ENCODE measurements at places on chromosomes 3 and 15. TPM values are rescaled to one million over a fixed set of nuclear protein-coding genes. Genes with fewer than 3 reads are reported as not detected.

The MYRIP gene
- total RNA-seq, result 4.8 TPM

- no peak for DNase-seq
Observed at GRCh38 chr15:101675796-101676582, 23.8 kb upstream of the TM2D3 start.

DNA sequence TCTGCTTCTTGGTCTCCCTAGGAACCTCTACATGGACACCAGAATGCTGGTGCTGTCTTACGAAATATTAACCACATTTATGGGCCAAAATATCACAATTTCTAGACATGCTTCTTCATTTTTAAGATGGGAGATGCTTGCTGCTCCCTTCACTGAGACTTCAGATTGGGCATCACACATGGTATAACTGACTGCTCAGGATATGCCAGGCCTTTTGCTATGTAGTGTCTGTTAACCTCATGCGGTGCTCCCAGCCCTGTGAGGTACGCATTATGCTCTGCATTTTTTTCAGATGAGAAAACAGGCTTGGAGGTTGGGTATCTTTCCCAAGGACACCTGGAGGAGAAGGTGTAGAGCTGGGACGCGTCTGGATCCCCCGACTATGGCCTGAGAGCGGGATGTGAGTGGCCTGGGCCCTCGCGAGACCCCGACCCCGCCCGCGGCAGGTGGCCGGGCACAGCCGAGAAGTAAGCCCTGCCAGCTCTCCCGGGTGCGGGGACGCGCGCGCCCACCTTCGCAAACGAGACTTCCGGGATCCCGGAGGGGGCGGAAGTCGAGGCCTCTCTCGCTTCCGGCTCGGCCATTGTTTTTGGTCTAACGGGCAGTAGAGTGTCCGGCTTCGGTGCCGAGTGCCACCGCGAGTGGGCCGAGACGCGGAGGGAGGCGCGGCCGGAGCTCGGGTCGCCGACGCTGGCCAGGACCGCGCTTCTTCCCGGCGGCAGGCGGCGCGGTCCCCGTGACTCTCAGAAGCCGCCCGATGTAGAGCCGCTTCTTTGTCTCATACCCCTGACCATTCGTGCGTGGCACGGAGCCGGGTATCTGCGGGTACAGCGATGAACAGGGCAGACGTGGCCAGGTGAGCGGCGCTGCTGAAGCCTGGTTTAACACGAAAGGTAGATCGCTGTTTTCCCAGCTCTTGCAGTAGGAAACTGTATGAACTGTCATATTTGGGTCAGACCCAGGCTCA, at the start of gene ZKSCAN7:
Gene ZKSCAN7 (plus strand): TSS at position 568 of the 967 bp plus-strand sequence. CDS start 1,855 bp downstream, outside the sequence.
- DNase-seq, result peak; percentile 27

The GPR160 gene
- total RNA-seq, result 4.2 TPM

The LRRC58 gene
- 40.2 TPM for total RNA-seq

DNA sequence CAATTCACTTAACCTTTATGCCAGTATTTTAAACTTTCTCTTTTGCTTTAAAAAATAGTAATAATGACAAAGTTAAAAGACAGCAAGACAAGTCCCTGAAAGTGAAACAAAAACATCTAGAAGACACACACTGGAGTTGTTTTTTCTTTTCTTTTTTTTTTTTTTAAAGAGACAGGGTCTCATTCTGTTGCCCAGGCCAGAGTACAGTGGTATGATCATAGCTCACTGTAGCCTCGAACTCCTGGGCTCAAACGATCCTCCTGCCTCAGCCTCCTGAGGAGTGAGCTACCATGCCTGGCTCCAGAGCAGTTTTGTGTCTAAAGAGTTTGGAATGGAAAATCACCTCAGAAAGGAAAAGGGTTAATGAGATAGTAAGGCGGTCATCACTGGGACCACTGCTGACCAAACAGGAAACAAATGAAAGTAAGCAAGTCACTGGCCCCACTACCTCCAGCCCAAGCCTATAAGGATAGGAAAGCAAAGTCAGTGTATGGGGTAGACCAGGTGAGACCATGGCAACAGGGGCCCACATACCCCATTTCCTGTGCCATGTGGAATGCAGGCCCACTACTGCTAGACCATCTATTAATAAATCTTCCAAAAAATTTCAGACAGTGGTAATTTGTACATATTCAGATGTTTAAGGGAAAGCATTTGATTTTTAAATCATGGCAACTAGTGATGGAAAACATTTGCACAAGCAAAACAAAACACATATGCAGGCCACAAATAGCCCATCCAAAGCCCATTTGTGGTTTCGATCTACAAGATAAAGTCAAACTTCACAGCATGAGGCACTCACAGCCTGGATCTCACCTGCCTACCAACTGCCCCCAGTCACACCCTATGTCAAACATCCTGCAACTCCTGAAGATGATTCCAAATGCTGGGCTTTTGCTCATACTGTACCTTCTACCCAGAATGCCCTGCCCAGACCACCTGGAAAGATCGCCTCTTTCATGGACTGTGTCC, 62.6 kb downstream of the OSBPL10 start:
- DNase-seq, result no peak

The SLC25A36 gene
- 111 TPM for total RNA-seq

- DNase-seq, result no peak
Observed at GRCh38 chr3:12974819-12975218, 98.4 kb downstream of the IQSEC1 start.

GRCh38 chr3:194750491-194750828, 64.8 kb downstream of the FAM43A start:
- no peak for DNase-seq

The SCAP gene
- total RNA-seq, result 54.7 TPM

The MAGI1 gene
- 94.4 TPM for total RNA-seq

The SEMA3F gene
- 7.7 TPM for total RNA-seq

DNA sequence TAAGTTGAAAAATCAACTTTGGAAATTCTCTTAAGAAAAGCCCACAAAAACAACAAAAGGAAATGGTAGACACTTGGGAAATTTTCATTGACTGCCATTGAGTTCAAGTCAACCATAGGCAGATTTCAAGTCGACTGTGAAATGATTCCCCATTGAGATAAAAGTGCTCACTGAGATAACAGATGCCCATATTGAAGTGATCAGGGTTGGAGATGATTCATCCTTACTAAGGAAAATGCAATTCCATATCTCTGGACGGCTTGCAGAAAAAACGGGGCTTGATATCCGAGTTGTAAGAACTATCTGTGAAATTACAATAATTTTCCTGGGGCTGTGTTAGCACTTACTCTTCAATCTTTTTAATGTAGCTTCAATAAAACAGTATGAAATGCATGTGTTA, 373.1 kb upstream of the THRB start:
- no peak for DNase-seq

The LRRK1 gene
- total RNA-seq, result 10.1 TPM

GRCh38 chr15:85100186-85100937, 118.7 kb downstream of the PDE8A start:
- DNase-seq, result no peak

DNA sequence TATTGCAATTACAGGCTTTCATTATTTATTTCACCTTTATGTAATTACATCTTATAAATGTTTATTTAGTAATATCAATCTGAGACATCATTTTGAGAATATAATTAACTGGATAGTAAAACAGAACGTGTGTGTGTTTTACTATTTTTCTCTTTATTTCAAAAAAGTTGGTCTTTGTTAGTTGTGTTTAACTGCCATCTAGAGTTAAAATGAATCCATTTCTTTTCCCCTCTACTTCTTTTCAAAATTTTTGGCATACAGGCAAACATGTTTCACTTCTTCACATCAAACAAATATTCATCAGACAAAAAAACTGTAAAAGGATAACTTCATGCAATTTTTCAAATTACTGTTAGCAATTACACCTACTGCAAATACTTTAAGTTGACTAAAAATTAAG, 61.1 kb downstream of the FEZF2 start:
- DNase-seq, result no peak

DNA sequence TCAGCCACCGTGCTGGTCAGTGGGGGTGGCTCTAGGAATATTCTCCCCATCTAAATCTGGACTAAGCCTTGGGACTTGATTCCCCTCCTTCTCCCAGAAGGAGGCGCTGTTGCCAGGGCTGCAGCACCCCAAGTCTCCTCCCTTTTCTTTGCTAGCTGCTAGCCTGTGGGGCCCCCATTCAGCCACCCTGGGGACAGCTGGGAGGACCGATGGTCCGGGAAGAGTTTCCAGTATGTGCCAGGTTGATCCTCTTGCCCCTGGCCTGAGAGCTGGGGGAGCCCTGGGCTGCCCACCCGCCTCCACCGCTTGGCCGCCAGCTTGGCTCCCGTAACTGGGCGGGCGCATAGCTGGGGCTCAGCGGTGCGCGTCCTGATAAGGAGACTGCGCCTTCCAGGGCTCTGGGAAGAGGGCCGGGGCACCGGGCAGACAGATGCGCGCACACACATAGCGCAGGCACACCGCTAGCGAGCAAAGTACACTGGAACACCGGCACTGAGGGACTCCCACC, 4.2 kb downstream of the SMAD6 start:
- DNase-seq, result no peak

DNA sequence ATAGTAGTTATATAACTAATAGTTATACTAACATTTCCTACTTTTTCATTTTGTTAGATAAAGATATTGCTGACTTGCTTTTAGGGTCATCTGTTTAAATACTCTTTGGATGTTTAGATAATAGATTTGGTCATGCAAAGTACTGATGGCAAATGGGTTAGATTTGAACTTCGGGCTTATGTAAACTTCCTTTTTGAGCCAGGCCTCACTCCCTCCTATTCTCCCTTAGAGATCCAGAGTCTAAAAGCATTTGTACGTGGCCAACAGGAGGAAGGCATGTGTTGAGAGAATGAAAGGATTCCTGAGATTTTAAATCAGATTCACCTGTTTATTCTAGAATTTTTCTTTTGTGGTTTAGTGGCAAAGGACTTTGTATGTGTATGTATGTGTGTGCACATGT, 106.4 kb upstream of the GBE1 start:
- DNase-seq, result no peak

DNA sequence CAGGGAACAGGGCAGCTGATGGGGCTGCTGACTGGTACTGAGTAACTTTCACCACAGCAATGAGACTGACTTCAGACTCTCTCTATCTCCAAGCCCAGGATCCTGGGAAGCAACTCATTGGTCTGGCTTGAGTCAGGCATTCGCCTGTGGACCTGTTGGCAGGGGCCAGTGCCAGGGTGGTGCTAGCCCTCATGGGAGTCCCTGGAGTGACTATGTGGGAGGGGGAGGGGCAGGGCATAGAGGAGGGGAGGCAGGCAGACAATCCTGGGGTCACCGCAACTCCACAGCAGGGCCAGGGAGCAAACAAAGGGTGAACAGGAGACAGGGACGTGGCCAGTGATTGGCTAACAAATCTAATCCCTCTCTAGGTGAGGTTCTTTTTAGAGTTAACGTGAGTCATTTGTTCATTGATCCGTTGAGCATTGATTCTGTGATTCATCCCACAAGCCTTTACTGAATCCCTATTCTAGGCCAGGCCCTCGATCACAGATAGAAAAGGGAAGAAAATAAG, 71.8 kb downstream of the CEMIP start:
- no peak for DNase-seq

DNA sequence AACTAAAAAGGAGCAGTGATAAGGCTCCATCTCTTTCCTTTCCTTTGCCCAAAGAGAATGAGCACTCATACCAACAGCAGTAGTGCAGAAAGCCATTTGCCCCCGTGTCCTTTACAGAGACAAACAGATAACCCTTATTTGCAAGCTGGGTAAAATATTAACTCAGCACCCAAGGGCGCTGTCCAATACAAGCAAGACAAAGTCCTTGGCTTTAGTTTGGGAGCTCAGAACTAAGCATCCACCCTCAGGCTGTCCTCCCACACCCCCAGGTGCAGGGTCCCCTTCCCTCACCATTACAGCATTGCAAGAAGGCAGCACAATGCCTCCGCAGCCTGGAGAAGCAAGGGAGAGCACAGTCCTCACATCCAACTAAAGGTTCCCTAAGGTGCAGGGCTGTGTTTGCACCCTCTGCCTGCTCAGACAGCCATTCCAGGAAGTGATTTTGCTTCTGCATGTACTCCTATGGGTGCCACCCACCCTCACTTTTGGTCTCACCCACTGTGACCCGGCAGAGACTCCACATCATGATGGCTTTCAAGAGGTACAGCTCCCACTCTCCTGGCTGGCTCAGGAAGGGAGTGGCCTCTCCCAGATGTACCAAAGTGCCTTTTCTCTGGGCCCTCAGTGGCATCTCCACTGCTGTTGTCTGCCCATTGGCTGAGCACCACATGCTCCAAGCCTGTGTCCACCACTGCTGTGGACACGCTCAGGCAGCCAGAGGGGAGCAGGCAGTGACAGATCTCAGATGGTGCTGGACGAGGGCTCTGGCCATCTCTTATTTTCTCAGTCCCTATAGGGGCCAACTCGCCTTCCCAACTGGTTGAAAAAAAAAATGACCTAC, 34.1 kb upstream of the HES1 start:
- no peak for DNase-seq

- no peak for DNase-seq
Observed at GRCh38 chr3:177362626-177363025, 165.3 kb upstream of the TBL1XR1 start.

DNA sequence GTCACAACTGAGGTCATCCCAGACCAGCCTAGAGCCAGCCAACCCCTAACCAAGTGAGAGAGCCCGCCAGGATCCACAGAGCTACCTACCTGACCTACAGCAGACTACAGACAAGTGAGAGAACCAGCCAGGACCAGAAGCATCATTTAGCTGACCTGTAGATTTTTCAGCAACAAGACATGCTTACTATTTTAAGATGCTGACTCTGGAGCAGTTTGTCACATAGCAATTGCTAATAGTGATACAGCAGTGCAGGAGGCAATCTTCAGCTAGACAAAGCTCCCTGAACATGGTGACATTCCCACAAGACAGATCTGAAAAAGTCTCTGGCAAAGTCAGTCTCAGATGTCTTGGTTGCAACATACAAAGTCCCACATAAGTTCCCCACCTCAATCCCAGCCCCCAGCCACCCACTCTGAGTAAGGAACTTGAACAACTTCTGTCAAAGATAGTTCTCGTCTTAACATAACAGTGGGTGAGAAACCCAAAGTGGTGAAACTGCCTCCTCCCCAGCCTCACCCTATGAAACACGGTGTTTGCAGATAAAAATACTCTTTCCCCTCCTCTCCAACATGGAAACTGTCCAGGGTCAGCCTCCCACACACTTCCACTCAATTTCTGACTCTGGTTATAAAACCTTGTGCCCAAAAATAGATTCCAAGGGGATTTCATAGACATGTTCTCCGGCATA, 120.3 kb upstream of the SLC6A11 start:
- DNase-seq, result no peak

DNA sequence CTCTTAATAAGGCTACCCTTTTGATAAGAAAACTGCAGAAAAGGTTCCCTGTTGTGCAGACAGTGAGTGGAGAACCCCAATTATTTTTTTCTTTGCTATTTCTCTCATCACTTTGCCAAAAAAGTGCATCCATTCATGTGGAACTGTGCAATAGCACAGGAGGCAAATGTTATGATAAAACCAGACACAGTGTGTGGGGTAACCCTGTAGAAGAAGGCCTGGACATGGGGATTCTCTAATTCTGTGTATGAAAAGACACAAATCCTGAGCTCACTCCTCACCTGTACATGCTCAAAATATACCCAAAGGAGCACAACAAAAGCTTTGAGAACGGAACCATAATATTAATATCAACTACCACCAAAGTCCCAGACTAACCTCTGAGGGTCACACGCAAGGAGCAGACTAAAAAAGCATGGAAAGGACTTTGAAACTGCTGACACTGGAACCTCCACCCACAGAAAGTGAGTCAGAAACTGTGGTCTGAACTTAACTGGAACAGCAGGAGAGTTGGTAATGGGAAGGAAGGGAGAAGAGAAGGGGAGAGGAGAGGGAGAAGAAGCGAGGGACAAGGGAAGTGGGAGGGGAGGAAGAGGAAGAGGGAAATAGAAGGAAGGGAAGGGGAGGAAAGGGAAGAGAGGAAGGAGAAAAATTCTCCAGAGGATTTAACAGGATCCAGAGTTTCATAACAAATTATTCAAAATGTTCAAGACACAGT, 299.9 kb downstream of the TBC1D5 start:
- no peak for DNase-seq

The ANKUB1 gene
- total RNA-seq, result not detected

The FOXB1 gene
- total RNA-seq, result not detected

- DNase-seq, result no peak
Observed at GRCh38 chr3:115186351-115187148, 39.5 kb upstream of the ZBTB20 start.

Measured in breast epithelium (tissue), 4 donors.